ENCODE measurements at places on chromosomes 16 and 17.

DNA sequence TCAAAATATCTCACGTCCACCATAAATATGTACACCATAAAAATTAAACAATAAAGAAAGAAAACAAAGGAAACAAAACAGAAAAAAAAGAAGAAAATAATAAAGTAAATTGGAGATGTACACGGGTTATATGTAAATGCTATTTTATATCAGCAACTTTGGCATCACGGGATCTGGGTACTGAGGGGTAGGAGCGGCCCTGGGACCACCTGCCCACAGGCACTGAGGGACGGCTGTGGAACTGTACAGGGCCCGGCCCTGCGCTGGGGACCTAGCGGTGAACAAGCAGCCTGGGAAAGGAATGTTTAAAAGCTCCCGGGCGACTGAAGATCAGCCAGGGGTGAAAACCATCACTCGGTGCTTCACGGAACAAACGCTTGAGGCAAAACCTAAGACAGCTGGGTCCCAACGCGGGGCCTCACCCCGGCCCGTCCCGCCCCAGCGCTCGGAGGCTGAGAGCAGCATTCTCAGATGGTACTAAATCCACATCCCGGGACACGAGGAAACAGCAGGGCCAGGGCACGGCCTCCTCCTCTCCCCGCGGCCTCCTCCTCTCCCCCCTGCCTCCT, 31.2 kb downstream of the NXN start:
- no peak for DNase-seq

GRCh38 chr16:89422527-89422904, 67.8 kb downstream of the ANKRD11 start:
- DNase-seq: no peak

GRCh38 chr16:57838161-57838560, 35.9 kb upstream of the KIFC3 start:
- DNase-seq: no peak

- no peak for DNase-seq
These were observed 82.4 kb downstream of the KCNJ2 start for GRCh38 chr17:70251706-70252105.

DNA sequence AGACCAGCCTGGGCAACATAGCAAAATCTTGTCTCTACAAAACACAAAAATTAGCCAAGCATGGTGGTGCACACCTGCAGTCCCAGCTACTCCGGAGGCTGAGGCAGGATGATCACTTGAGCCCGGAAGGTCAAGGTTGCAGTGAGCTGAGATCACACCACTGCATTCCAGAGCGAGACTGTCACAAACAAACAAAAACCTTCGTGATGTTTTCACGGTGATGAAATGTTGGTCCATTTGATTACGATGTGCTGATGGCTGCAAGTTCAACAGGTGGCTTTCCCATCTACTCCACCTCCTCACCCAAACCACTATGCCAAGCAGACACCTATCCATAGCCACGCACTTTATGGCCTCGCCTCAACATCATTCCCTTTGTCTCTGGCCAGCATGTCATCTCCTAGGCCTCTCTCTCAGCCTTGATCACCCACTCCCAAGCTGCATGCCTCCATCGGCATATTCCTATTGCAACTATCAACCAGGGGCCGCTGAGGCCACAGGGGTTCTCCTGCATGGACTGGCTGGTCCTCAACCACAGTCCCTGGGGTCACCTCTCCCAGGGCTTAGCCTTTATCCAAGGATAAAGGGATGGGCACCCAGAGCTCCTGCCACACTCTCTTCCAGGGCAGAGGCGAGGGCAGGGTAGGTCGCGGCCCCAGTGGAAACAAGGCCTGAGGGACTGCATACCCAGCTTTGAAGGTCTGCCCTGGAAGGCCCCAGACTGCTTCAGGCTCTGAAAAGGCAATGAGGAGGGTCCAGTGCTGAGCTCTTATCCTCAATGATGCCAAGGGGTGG, 17.1 kb upstream of the ALOX15B start:
- no peak for DNase-seq

GRCh38 chr17:67519801-67520251, 142.7 kb downstream of the PITPNC1 start:
- DNase-seq: no peak

- DNase-seq: no peak
These were observed 23.6 kb upstream of the TOX3 start for GRCh38 chr16:52570495-52571091.

Measured in NCI-H1694 treated with DMSO at 0.1 percent for 48 hours (cell line).